Smooth muscle cell of the pulmonary artery (primary cell): ENCODE measurements at places on chromosomes 6 and 20. TPM values are rescaled to one million over a fixed set of nuclear protein-coding genes. Genes with fewer than 3 reads are reported as not detected.

Gene DLL1
- 0.30 and 0.78 TPM in 2 replicates for total RNA-seq

Gene RUNX2
- total RNA-seq, result 2.5 and 3.1 TPM in 2 replicates

Gene LKAAEAR1
- total RNA-seq, result not detected in 2 replicates

Gene AIF1
- total RNA-seq, result not detected in 2 replicates

Gene TRAPPC3L
- 0.07 TPM in 1 of 2 replicates, not detected in the other for total RNA-seq

Gene PRDM13
- 0.07 TPM in 1 of 2 replicates, not detected in the other for total RNA-seq

Gene THEMIS
- under 0.01 TPM in 1 of 2 replicates, not detected in the other for total RNA-seq

Gene F13A1
- total RNA-seq, result not detected in 2 replicates

Gene PROCR
- 51.4 and 129 TPM in 2 replicates for total RNA-seq

Gene HSPA1L
- total RNA-seq, result 1.9 and 2.2 TPM in 2 replicates

Gene TMEM200A
- 134 and 167 TPM in 2 replicates for total RNA-seq

Gene BMP7
- not detected in 2 replicates for total RNA-seq

Gene TRIM27
- total RNA-seq, result 38.8 and 47.4 TPM in 2 replicates

Gene OXT
- not detected in 2 replicates for total RNA-seq

Gene ATXN1
- 35.5 and 39.6 TPM in 2 replicates for total RNA-seq

Gene OLIG3
- total RNA-seq, result not detected in 2 replicates

Gene KIF25
- 0.72 TPM in 1 of 2 replicates, not detected in the other for total RNA-seq

Gene SRMS
- total RNA-seq, result not detected in 2 replicates

Gene COL9A1
- total RNA-seq, result not detected in 2 replicates

Gene HAO1
- total RNA-seq, result not detected in 2 replicates

Gene RPS18
- 1,733 and 1,914 TPM in 2 replicates for total RNA-seq

Gene POM121L2
- total RNA-seq, result not detected in 2 replicates

Gene TREML2
- 0.07 TPM in 1 of 2 replicates, not detected in the other for total RNA-seq

Gene BPI
- 0.13 and 0.30 TPM in 2 replicates for total RNA-seq

Gene MCCD1
- not detected in 2 replicates for total RNA-seq

Gene C20orf204
- 0.65 and 0.76 TPM in 2 replicates for total RNA-seq

Gene C6orf58
- total RNA-seq, result not detected in 2 replicates
